ENCODE measurements at places on chromosomes 3 and 15.

DNA sequence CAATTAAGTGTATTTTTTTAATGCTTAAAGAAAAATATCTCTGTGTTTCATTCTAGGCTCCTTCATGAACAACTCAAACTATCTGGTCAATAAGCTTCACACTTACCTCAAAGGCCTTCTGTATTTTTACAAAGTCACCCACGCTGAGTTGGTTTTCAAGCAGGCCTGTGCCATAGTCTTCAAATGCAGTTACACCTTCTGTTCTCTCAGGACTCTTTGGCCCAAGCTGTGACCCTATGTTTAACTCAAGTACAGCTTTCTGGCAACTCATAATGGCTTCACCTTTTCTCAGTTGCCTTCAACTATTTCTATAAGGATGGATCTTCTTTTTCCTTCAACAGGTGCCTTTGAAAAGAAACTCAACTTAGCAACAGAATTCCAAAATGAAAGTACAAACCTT is 587 bp downstream of the WDR49 start:
- no peak for DNase-seq

- DNase-seq, result no peak
These were observed 10.2 kb upstream of the LINGO1 start for GRCh38 chr15:77642793-77643430.

DNA sequence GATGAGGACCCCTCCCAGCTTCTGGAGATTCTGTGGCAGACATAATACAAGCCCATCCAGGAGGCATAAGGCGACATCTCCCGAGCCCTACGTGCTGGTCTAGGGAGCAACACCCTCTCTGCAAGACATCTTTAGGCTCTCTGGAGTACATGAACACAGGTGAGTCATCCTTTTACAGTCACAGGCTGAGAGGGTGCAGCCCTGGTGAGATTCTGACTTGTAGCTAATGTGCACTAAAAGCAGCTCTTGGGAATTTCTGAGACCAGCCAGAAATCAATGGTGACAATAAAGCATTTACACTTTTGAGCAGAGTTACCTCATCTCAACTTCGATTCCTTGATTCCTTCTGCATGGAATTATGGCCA is 131.1 kb downstream of the XXYLT1 start:
- no peak for DNase-seq

GRCh38 chr3:33403756-33404155 is 36.4 kb downstream of the UBP1 start:
- no peak for DNase-seq

DNA sequence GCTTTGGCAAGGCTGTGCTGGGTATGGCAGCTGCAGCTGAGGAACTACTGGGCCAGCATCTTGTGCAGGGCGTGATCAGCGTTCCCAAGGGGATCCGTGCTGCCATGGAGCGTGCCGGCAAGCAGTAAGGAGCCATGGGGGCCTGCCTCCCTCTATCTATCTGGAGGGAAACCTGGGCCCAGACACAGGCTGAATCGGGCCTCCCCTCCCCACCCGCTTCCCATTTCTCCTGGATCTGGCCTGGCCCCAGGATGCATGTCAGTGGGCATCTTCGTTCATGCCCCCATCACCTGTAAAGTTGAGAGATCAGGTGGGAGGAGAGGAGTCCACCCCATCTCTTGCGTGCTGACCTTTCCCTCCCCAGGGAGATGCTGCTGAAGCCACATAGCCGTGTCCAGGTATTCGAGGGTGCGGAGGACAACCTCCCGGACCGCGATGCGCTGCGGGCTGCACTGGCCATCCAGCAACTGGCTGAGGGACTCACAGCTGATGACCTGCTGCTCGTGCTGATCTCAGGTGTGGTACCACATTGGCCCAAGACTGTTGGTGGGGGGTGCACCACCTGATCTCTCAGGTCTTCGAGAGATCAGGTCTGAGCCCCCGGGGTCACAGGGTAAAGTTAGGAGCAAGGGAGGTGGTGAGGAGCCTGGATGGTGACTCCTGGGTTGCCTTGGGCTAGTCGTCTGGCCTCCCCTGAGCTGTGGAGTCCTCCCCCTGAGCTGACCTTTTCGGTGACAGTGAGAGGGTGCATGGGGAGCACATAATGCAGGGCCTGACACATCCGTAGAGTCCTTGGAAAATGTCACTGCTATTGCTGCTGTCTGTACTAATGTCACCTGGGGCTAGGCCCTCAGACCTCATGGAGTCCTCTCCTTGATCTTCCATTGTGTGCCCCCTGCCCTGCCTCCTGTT is 3.2 kb downstream of the GLYCTK start:
- no peak for DNase-seq

- no peak for DNase-seq
These were observed 22.0 kb downstream of the SLC7A14 start for GRCh38 chr3:170563712-170564423.

GRCh38 chr15:34693053-34693744 is 61.6 kb downstream of the GJD2 start:
- DNase-seq, result no peak

DNA sequence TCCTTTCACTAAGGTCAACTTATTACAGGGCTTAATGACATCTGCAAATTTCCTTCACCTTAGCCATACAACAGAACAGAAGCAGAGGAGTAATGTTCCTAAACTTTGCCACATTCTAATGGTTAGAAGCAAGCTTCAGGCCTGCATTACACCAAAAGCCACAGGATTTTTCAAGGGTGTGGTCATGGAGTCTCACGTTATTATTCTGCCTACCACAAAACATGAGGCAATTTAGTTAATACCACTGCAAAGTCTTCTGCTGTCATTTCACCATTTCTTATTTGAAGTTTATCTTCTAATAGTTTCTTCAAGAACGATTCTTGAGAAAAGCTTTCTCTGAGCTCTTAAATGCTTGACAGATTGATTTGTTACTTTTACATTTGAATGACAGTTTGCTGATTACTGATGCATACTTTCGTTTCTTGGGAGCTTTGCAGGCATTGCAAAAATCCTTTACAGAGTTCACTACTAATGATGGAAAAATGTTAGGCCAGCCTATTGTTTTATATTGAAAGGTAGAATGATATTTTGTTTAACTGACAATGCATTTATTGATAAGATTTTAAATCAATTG is 1257.1 kb downstream of the NSUN3 start:
- DNase-seq, result no peak

DNA sequence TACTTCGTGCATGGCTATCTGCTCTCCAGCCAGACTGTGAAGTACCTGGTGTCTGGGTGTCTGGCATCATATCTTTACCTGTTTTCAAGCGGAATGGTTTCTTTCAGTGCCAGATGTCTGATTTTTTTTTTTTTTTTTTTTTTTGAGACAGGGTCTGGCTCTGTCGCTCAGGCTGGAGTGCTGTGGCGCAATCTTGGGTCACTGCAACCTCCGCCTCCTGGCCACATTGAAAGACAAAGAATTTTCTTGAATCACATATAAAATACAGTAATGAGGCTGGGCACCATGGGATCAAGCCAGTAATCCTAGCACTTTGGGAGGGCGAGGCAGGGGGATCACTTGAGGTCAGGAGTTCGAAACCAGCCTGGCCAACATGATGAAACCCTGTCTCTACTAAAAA is 2.8 kb upstream of the MESP1 start:
- no peak for DNase-seq

GRCh38 chr15:23503576-23503975 is 56.5 kb upstream of the GOLGA6L2 start:
- no peak for DNase-seq

- no peak for DNase-seq
These were observed 726.7 kb upstream of the NR2F2 start for GRCh38 chr15:95603802-95604201.

- DNase-seq, result no peak
These were observed 60.7 kb downstream of the FRMD4B start for GRCh38 chr3:69325151-69325550.

GRCh38 chr15:70226337-70226980 is 128.7 kb upstream of the TLE3 start:
- no peak for DNase-seq

GRCh38 chr3:22175947-22176346 is 424.9 kb upstream of the ZNF385D start:
- no peak for DNase-seq

- DNase-seq, result no peak
These were observed 860.0 kb upstream of the NR2F2 start for GRCh38 chr15:95470529-95470928.

- no peak for DNase-seq
These were observed 8.4 kb upstream of the IL1RAP start for GRCh38 chr3:190505381-190506003.

DNA sequence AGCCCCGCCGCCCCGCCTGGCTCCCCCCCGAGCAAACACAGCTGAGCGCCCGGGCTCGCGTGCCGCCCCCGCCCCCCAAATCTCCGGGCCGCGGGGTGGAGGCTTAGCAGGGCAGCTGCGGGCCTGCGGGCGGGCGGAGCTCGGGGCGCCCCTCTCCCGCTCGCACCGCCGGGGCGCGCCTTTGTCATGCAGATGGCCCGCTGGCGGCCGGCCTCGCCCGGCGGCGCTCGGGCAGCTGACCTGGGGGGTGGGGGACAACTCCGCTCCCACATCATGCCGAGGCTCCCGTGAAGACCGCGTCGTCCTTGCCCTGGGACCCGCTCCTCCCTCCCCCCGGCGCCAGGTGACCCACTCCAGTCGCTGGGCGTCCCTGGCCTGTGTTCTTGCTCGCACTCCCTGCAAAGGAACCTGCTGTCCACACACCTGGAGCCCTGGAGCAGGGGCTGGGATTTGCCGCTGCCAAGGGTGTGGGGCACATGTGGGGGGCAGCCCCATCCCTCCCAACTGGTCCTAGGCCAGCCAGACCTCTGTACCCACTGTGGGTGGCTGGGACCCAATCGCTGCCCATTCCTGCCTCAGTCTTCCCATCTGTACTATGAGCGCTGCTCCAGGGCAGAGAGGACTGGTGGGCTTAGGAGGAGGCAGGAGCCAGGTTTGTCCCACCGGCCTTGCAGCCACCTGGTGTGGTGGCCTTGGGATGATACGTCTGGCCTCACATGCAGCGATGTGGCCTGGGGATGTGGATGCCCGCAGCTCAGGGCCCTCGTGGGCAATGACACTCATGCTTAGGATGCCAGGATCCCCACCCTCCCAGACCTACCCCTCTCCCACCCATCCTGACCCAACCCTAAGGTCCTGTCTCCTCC is 33.5 kb downstream of the DNAJB8 start:
- no peak for DNase-seq

DNA sequence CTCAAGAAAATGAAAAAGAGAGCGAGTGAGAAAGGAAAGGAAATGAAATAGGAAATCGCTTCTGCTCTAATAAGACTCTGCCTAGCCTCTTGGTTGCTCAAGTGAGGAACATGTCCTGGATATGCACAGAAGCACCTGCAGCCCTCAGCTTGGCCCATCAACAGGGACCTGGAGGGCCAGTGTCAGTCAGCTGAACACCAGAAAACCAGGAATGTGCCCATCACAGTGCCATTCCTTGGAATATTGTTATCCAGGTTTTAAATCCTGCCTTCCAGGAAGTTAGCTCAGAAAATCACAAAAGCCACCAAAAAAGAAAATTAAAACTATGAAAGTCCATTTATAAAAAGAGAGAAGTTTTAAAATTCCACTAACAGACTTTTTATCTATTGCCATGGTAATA is 173.4 kb upstream of the TPM1 start:
- DNase-seq, result no peak

- no peak for DNase-seq
These were observed 120.3 kb upstream of the GOLGA8J start for GRCh38 chr15:29962407-29962806.

GRCh38 chr3:105580296-105580965 is 213.7 kb downstream of the ALCAM start:
- no peak for DNase-seq

DNA sequence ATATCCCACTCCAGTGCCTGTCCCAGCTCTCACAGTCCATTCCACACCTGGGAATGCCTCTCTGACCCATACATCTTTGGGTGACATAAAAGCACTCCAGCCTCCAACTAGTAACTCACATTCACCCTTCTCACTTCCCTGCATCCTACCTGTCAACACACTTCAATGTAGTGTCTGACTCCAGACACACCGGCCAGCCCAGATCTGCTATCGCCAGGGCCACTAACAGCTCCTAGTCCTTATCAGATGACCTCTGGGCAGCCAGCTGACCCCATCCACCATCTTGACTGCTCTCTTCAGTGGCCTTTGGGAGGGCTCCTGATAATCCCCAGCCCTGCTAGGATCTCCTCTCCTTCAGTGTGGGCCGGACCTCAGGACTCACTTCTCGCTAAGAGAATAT is 2.9 kb upstream of the MCM2 start:
- no peak for DNase-seq

DNA sequence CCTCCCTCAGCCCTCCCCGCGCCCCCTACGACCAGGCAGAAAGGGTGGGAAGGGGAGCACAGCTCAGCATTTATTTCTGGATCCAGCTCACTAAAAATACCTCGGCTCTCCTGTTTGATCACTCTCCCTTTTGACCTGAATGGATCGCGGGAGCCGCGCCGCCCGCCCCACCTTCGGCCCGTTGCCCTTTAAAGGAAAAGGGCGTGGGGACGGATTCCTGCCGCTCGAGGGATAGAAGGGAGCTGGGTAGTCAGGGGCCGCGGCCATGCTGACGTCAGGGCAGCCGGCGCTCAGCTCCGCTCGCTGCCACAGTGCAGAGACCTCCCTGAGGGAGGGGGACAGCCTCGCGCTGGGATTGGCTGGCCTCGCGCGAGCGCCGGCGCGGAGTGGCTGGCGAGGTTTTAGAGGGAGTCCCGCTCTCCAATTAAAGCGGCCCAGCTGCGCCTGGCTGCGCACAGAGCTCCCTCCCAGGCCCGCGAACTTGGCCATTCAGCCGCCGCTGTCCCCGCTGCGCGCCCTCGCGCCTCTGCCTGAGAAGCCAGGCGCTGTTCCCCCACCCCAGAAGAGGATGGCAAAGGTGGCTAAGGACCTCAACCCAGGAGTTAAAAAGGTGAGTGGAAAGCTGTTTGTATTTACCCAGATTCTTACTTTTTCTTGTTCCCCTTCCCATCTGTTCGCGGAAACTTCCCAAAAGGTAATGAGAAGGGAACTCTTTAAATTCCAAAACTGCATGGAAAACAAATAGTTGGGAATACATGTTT is at the start of gene LMCD1:
Gene LMCD1 (plus strand): TSS at position 453 of the 761 bp plus-strand sequence. CDS start 116 bp downstream, at position 569.
- DNase-seq, result peak; percentile 34

DNA sequence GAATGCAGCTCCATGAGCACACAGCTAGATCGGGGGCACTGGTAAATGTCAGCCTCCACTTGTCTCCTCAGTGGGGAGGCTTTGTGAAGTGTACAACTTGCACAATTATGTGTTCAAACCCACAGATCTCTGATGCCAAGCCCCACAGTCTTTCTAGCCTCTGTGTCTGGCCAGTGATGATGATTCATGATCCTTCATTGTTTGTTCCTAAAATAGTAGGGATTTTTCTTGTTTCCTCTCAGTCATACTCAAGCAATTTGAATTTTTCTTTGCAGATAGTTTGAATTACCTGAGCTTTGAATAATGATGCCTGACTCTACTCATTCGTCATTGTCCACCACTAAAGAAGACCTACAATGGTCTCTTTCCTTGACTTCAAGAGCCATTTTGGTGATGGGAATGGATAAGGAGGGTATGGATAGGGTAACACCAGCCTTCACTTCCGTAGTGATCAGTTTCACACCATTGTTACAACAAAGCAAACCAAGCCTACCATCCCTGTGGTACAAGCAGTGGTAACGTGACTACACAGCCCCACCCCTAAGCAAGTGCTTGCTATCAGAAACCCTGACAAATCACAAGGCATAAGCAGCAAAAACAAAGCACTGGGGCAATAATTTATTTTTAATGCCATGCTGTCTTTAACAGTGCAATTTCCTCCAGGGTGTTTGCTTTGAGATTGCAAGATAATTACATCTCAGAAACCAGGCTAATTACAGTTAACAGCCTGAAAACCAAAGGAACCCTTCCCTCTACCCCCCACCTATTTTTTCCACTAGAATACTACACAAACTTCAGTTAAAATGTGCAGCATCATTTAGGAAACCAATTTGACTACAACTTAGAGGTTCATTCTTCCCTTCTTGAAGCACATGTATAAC is 114.1 kb upstream of the PPP2R3A start:
- no peak for DNase-seq

Measured in NCI-H446 (cell line).